ENCODE measurements at places on chromosomes 6 and 20.

GRCh38 chr20:51402201-51402600 is 140.3 kb downstream of the NFATC2 start:
- peak; percentile 22 for DNase-seq

DNA sequence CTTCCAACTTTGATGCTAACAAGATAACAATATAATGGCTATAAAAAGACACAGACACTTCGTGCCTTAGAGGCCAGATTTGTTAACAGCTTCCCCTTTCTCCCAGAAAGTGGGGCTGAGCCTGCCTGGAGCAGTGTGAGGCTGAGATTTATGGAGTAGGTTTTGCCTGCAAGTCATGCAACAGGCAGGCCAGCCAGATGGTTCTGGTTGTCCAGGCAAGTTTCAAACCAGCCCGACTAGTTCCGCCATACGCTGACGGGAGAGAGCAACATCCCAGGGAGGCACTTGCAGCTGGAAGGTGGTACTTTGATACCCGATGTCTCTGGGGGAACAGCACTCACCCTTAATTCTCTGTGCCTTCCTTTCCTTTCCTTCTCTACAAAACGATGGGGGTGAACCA is 81.3 kb upstream of the NAA20 start:
- DNase-seq, result no peak

- no peak for DNase-seq
These were observed 79.7 kb upstream of the AFDN start for GRCh38 chr6:167746975-167747374.

DNA sequence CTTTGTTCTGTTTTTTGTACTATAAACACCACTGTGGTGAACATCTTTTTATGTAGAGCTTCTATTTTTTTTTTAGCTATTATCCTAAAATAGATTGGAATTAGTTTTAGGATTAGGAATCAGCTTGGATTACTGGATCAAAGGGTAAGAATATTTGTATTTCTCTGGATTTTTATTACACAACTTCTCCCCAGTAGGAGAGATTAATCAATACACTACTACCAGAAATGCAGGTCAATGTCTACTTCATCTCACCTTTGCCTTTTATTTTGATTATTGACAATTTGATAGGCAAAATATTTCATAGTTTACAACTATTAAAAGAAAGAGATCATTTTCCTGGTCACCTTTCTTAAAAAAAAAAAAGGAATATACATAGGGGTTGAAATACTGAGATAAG is 191.9 kb downstream of the TSHZ2 start:
- no peak for DNase-seq

DNA sequence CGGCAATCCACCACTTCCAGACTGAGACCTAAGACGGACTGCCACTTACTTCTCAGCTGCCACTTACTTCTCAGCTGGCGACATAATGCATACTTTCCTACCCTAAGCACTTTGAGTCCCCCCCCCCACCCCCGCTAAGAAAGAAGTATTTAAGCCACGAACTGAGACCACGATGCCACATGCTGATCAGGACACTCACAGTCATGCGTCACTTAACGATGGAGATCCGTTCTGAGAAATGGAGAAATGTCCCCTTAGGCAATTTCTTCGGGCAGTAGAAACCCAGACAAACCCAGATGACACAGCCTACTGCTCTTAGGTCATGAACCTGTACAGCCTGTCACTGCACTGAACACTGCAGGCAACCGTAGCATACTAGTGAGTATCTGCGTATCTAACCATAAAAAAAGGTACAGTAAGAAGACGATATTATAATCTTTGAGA is 690 bp downstream of the IFNGR1 start:
- no peak for DNase-seq

DNA sequence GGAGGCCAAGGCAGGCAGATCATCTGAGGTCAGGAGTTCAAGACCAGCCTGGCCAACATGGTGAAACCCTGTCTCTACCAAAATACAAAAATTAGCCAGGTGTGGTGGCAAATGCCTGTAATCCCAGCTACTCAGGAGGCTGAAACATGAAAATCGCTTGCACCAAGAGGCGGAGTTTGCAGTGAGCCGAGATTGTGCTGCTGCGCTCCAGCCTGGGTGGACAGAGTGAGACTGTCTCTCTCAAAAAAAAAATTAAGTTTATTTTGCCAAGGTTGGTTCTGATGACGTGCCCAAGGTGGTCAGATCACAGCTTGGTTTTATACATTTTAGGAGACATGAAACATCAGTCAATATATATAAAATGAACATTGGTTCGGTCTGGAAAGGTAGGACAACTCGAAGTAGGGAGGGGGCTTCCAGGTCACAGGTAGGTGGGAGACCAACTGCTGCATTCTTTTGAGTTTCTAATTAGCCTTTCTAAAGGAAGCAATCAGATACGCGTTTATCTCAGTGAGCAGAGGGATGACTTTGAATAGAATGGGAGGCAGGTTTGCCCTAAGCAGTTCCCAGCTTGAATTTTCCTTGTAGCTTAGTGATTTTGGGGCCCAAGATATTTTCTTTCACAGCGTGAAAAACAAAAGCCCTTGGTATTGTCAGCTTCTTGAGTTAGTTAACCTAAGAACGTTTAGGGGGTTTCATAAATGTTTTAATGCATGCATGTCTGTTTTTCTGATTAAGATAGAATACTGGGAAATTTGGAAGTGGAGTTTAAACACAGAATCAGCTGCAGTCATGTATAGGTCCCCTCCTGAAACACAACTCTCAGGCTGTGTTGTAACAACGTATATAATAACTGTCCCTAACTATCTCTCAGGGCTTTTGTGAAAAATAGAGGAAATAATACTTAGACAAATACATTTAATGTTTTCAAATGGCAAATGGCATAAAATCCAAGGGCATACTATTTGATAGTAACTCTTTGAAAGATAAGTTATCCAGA is 16.7 kb downstream of the ACOT13 start:
- DNase-seq, result no peak

GRCh38 chr6:31734821-31735406 is 1.4 kb downstream of the CLIC1 start:
- DNase-seq, result no peak

GRCh38 chr6:157438611-157439111 is 57.7 kb downstream of the ZDHHC14 start:
- no peak for DNase-seq

GRCh38 chr6:102197211-102197610 is 803.7 kb downstream of the GRIK2 start:
- no peak for DNase-seq

GRCh38 chr6:63597141-63598048 is 25.1 kb downstream of the LOC128125822 start:
- DNase-seq, result no peak

GRCh38 chr20:61295249-61295648 is 43.2 kb downstream of the CDH4 start:
- no peak for DNase-seq

DNA sequence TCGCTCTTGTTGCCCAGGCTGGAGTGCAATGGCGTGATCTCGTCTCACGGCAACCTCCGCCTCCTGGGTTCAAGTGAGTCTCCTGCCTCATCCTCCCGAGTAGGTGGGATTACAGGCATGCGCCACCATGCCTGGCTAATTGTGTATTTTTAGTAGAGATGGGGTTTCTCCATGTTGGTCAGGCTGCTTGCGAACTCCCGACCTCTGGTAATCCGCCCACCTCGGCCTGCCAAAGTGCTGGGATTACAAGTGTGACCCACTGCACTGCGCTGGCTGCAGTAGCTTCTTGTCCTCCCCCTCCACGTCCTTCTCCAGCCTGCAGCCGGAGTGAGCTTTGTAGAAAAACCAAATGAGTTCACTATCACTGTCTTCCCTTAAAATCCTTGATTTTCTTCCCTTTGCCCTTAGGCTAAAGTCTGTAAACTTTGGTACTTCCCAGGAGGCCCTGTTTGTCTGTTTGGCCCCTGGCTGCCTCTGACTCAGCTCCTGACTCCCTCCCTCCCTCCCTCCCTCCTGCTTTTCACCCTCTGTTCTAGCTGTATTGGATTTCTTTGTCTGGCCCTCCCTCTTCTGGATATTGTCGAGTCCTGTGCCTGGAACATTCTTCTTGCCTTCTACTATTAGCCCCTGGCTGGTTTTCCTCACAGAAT is 12.9 kb downstream of the PARD6B start:
- no peak for DNase-seq

DNA sequence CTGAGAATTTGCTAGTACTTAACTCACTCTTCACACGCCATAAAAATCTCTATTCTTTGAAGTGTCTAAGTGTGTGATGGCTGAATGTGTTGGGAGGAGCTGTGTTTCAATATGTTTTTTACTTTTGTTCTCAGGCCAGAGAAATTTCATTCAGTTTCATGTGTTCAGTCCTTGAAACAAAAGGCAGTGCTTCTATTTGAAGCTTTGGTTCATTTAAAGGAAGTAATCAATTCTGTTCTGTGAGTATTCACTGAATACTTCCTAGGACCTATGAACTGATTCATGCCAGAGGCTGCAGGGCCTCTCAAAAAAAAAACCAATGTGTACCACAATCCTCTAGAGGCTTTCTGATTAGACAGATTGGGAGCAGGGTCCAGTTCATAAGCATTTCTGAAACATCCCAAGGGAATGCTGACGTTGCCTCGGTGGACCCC is 12.4 kb upstream of the F13A1 start:
- DNase-seq, result no peak

GRCh38 chr20:33796907-33797544 is 14.1 kb upstream of the CHMP4B start:
- DNase-seq, result no peak

DNA sequence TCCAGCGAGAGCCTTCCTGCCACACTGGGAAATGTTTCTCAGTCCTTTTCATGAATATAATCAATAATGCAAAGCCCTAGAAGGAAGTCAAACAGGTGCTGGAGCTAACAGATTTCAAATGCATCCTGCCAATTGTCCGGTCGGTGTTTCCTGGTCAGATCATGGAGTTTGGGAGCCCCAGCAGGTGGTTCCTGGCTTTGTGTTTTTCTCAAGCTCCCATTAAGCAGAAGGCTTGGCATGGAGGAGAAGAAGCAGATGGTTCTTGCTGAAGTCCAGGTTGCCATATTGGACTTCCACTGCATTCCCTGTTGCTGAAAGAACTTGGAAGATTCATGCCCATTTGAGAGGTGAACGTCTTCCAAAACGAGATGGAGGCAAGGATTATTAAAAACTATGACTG is 68.6 kb downstream of the GFOD1 start:
- no peak for DNase-seq

GRCh38 chr6:68718385-68719073 is 83.4 kb downstream of the ADGRB3 start:
- DNase-seq, result no peak

GRCh38 chr20:17541596-17541995 is 10.4 kb upstream of the BFSP1 start:
- no peak for DNase-seq

DNA sequence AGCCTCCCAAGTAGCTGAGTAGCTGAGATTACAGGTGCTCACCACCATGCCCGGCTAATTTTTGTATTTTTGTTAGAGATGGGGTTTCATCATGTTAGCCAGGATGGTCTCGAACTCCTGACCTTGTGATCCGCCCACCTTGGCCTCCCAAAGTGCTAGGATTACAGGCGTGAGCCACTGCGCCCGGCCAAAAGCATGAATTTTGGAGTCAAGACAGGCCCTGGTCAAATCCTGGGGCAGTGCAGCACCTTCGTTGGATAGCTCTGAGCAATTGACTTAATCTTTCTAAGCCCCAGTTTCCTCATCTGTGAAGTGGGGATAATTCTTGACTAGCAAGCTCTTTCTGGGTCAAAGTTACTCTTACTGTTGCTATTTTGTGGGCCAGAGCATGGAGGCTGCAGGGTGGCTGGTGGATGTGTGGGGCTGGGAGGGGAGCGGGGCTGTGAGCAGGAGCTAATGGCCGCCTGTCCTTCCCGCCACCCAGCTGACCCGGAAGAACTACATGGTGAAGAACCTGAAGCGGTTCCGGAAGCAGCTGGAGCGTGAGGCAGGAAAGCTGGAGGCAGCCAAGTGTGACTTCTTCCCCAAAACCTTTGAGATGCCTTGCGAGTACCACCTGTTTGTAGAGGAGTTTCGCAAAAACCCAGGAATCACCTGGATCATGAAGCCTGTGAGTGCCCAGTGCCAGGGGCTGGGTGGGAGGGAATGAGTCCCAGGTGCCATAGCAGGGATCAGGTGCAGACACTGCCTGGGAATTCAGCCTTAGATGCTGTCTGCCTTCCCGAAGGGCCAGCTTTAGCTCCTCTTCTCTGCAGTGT is 39.0 kb downstream of the TTLL9 start:
- DNase-seq, result no peak

DNA sequence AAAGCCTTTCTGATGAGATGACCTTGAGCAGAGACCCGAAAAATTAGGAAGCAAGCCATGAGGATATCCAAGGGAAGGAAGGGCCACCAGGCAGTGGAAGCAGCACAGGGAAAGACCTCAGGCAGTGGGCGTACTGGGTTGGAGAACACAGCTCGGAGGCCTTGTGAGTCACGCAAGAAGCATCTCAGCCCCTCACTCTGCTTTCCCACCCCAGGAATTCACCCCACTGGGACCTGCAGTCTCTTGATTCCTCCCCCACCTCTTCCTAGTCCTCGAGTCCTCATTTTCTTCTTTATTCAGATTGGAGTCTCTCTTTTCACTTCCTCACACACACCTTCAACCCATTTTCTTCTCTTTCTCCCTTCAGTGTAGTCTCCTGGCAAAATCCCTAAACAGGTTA is 27.0 kb downstream of the RPRD1B start:
- no peak for DNase-seq

GRCh38 chr6:108736002-108736361 is 112.2 kb upstream of the ARMC2 start:
- DNase-seq, result no peak

DNA sequence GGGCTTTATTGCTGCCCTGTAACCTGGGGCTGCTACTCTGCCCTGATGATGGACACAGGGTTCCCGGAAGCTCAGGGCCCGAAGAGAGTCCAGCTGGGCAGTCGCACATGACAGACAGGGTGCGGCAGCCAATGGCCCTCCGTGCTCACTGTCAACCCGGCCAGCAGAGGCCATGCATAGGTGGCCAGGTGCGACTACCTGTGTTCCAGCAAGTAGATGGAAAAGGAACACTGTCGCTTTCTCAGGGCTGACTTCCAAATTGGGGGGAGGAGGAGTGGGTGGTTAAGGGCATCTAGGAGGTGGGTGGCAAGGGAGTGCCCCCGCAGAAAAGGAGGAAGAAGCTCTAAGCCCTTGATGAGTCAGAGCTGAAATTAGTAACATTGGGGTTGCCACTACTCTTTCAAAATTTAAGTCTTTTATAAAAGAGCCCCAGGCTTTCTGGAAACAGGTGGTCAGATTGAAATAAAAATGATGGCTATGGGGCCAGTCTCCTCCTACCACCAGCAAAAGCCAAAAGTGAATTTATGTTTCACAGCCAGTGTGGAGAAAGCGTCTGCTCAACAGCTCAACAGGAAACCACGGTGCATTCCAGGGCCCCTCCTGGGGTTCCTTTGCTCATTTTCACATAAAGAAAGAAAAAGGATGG is 2.3 kb upstream of the RAMACL start:
- DNase-seq, result no peak
